ENCODE measurements at places on chromosomes 3 and 15.

DNA sequence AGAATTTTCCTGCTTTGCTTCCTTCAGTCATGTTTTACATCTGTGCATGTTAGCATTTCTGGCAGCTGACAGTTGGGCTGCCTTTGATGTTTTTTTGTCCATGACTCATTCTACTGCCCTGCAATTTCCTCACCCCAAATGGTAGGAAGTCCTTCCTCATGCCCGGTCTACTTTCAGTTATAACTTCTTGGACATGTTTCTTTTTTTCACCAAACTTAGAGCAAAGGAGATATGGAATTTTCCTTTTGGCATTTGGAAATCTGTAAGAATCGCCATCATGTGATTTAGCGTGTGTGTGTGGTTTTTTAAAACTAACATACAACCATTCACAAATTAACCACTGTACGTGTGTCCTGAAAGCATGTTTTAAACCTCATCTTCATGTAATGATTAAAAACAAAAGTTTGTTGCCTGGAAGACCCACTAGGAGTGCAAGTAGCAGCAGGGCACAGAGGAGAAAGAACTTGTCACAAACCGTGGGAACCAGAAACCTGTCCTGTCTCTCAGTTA, 430.7 kb upstream of the CFAP20DC start:
- no peak for DNase-seq

DNA sequence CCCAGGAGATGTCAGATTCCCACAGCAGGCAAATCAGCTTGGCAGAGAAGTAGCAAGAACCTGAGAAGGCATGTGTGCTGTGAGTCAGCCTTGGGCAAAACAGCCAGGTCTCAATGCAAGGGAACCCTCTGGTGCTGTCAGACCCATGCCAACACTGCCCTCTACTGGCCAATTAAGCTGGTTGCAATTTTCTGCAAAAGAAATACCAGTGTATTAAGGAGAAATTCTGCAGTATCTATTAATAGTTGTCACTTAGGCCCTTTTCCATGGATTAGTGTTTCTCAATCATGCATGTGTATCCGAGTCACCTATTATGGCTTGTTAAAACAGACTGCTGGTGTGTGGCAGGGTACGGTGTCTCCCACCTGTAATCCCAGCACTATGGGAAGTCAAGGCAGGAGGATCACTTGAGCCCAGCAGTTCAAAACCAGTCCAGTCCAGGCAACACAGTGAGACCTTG, 26.2 kb downstream of the MAP4 start:
- peak; percentile 51 for DNase-seq

DNA sequence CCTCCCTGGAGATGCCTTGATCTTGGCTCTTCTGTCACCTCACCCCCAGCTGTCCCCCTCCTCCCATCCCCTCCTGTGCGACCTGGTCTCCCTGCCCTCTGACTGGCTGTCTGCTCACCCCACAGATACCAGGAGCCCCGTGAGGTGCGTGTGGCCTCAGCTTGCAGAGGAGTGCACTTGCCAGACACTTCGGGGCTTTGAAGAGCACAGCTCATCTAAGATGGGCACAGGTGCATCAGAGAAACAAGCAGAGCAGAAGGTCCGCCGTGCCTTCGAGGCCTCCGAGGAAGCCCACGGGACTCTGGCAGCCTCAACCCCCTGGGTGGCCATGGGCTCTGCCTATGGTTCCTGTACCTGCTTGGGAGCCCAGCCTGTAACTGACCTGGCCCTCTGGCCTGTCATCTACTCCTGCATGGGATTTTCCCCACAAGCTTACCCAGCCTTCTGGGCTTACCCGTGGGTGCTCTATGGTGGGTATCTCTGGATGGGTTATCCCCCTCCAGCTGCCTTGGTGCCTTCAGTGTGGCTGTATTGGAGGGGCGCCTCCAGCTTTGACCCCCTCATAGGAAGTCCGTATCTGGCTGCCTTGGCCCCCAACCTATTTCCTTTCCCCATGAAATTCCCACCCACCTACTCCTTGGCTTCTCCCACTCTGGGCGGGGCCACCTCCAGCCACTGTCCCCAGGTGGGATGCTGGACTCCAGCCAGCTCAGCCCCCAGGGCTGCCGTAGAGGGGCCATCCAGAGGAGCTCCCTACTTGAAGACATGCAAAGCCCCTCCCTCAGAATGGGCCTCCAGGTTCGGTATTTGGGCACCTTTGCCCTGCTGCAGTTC, 3.8 kb downstream of the PRR23E start:
- DNase-seq = no peak

- no peak for DNase-seq
Measured at GRCh38 chr15:52427804-52428203, 100.9 kb downstream of the MYO5A start.

- no peak for DNase-seq
Measured at GRCh38 chr3:58629629-58630028, 36.9 kb downstream of the FAM3D start.

DNA sequence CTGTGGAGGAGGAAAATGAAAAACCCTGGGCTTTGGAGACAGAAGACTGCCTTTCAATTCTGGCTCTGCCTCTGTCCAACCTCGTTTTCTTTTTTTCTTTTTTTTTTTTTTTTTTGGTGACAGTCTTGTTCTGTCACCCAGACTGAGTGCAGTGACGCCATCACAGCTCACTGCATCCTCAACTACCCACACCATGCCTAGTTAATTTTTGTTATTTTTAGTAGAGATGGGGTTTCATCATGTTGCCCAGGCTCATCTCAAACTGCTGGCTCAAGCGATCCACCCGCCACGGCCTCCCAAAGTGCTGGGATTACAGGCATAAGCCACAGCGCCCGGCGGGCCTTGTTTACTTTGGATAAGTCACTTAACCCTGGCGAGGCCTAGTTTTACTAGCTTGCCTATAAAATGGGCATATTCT, 66.3 kb upstream of the SLC25A26 start:
- no peak for DNase-seq

- DNase-seq = no peak
Measured at GRCh38 chr3:176490357-176490756, 706.9 kb downstream of the TBL1XR1 start.

DNA sequence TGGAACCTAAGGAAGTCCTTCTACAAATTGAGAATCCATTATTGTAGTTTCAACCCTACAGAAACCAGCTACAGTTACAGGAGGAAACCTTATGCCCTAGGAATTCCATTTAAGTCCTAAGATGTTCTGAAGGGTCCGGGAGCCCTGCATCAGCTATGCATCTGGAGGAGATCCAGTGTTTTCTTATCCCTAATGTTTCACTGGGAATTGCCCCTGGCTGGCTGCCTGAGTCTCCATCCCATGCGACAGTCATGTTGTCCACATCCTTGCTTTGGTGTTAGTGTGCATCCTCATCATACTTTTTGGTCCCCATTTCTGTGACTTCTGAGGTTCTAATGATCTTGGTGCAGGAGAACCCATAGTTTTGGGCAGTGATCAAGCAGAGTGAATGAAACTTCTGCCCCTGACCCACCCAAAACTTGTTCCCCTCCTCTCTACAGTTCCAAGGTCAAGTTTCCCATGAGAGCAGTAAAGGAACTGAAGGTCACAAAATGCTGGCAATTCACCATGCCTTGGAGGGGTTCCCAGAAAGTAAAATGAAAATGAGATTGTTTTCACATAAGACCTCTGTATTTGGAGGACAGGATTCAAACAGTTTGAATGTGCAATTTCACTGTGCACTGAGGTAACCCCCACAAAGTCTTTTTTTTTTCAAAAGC, 121.9 kb upstream of the PHLDB2 start:
- no peak for DNase-seq

GRCh38 chr3:129365296-129366136, 62.9 kb downstream of the EFCAB12 start:
- no peak for DNase-seq

All from activated T-cell treated with anti-CD3 and anti-CD28 coated beads, Interleukin-2, amount 50 U/mL, for 1 hour (primary cell).